ENCODE measurements at places on chromosomes 5 and 9.

- no peaks in the 10 kb centered on the region for H3K27me3 ChIP-seq
- no peaks in the 10 kb centered on the region for H3K4me1 ChIP-seq
- no peak overlapping the region for H3K4me3 ChIP-seq
These were observed 39.9 kb downstream of the STXBP1 start for GRCh38 chr9:127651697-127652610.

DNA sequence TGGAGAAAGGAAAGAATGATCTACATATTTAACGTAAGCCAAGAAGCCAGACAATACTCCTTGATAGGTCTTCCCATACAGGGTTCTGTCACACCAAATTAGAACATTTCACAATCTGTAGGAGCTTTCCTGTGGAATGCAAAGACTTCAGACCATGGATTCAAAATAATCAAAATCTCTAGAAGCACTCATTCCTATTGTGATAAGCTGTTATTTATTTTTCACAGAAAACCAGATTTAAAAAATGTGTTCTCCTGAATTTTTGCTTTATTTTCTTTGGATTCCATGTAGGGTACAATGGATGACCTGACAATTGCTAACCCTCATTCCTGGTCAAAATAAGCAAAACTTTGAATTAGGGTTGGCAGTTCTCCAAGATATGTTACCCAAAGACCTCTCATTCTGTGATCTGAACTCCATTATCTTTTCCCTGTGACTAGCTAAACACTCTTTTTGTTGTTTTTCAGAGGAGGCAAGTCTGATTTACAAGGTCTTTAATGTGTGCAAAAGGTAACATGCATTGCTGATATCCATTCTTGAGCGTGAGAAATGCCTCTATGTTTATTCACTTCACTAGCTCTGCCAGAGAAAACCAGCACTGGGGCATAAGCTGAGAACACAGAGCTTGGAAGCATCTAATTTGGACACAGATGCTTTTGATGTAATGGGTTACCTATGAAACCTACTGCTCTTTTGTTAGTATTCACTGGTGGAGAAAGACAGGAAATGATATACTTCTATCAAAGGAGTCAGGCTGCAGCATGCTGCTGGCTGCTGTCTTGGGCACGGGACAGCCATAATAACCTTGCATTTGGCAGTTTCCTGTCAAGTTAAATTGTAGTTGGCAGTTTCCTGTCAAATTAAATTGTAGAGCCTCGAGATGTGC, 31.4 kb downstream of the ACTBL2 start:
- no peaks in the 10 kb centered on the region for H3K27me3 ChIP-seq
- H3K36me3 ChIP-seq: no peaks in the 10 kb centered on the region
- peak overlapping the region; percentile 50 for H3K27ac ChIP-seq
- peaks cover 47% of the 10 kb centered on the region for H3K4me1 ChIP-seq
- no peak for DNase-seq

DNA sequence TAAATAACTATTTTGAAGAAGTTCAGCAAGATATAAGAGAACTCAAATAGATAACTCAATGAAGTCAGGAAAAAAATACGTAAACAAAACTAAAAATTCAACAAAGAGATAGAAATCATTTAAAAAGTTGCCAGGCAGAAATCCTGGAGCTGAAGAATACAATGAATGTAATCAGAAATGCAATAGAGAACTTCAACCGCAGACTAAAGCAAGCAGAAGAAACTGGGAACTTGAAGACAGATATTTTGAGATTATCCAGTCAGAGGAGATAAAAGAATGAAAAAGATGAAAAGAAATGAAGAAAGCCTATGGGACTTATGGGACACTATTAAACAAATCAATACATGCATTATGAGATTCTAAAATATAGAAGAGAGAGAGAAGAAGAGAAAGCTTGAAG, 129.1 kb upstream of the LPAR1 start:
- no peaks in the 10 kb centered on the region for H3K27me3 ChIP-seq
- DNase-seq: no peak
- H3K4me3 ChIP-seq: no peak overlapping the region
- H3K4me1 ChIP-seq: no peaks in the 10 kb centered on the region
- H3K36me3 ChIP-seq: no peaks in the 10 kb centered on the region

GRCh38 chr5:351084-351920, 29.8 kb downstream of the AHRR start:
- H3K27ac ChIP-seq: no peak overlapping the region
- H3K36me3 ChIP-seq: peaks cover 6% of the 10 kb centered on the region
- H3K4me3 ChIP-seq: no peak overlapping the region
- no peak for DNase-seq
- H3K27me3 ChIP-seq: peaks cover 11% of the 10 kb centered on the region
- H3K4me1 ChIP-seq: no peaks in the 10 kb centered on the region

GRCh38 chr9:137388589-137389427, 34.2 kb downstream of the EXD3 start:
- no peak for DNase-seq
- H3K27me3 ChIP-seq: no peaks in the 10 kb centered on the region
- peaks cover 4% of the 10 kb centered on the region for H3K36me3 ChIP-seq
- H3K27ac ChIP-seq: no peak overlapping the region
- H3K4me3 ChIP-seq: no peak overlapping the region

- no peak overlapping the region for H3K27ac ChIP-seq
- H3K4me1 ChIP-seq: peaks cover 8% of the 10 kb centered on the region
- H3K36me3 ChIP-seq: no peaks in the 10 kb centered on the region
- peaks cover under 1% of the 10 kb centered on the region for H3K27me3 ChIP-seq
- H3K4me3 ChIP-seq: no peak overlapping the region
- no peak for DNase-seq
These were observed 31.2 kb upstream of the EXOC3 start for GRCh38 chr5:411728-412127.

DNA sequence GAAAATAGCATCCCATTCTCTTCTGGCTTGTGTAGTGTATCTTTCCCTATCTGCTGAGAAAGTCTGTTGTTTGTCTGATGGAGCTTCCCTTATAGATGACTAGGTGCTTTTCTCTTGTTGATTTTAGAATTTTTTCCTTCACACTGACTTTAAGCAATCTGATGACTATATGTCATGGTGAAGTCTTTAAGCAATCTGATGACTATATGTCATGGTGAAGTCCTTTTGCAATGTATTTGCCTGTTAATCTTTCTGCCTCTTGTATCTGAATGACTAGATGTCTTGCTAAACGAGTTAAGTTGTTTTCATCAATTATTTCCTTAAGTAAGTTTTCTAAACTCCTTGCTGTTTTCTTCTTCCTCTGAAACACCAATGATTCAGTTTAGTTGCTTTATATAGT, 80.5 kb downstream of the RNF130 start:
- no peaks in the 10 kb centered on the region for H3K36me3 ChIP-seq
- no peaks in the 10 kb centered on the region for H3K4me1 ChIP-seq
- H3K27ac ChIP-seq: no peak overlapping the region
- no peak for DNase-seq
- no peak overlapping the region for H3K4me3 ChIP-seq

DNA sequence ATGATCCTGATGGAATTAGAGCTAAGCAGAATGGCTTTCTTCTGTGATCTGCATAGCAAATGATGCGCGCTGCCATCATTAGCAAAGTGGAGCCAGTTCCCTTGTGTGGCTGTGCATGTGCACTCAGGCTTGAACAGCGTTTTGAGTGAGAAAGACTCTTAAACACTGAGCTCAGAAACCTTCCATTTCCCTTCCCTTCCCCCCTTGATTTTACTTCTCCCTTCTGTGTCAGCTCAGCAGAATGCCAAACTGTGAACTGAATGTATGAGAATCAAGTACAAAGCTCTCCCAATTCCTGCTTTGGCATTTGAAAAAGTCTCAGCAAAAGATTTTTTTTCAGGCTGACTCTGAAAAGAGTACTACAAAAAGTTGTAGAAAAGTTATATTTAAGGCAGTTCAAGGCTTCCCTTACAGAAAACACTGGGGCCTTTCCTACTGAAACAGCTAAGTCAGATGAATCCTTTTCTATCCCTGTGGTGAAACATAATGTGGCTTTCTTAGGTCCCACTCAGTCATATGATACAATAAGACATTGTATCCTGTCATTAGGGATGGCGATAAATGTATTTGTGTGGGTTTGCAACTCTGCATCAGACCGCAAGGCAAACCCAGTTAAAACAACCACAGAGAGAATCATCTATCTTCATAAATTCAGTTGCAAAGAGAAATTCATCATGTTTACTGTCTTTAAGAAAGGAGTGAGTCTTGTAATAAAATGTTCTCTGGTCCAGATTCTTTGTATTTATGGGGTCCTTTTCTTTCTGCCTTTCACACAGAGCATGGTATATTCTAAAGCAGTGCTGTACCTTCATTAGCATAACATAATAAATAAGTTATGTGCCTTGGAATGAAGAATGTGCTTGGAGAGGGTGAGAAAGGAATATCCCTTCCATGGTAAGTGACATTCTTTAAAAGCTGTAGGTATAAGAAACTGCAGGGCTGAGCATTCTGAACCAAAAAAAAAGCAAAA, 222.6 kb downstream of the CAAP1 start:
- H3K4me3 ChIP-seq: no peak overlapping the region
- no peaks in the 10 kb centered on the region for H3K27me3 ChIP-seq
- no peak overlapping the region for H3K27ac ChIP-seq
- no peaks in the 10 kb centered on the region for H3K4me1 ChIP-seq
- no peak for DNase-seq
- no peaks in the 10 kb centered on the region for H3K36me3 ChIP-seq

DNA sequence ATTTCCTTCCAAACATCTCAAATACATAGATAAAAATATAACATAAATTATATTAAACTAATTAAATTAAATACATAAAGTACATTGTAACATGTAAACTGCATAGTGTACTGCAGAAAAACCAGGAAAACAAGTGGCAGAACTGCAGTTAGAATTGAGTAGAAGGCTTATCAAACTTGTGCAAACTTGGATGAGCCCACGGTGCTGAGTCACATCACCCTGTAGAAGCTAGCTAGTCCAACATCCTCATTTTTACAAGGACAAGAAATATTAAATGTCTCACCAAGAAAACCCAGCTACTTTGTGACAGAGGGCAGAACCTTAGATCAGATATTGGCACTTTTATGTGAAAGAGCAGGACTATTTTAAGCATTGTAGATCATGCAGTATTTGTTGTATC, 807.9 kb upstream of the NUDT12 start:
- H3K27me3 ChIP-seq: no peaks in the 10 kb centered on the region
- H3K4me3 ChIP-seq: no peak overlapping the region
- DNase-seq: no peak
- no peaks in the 10 kb centered on the region for H3K4me1 ChIP-seq

DNA sequence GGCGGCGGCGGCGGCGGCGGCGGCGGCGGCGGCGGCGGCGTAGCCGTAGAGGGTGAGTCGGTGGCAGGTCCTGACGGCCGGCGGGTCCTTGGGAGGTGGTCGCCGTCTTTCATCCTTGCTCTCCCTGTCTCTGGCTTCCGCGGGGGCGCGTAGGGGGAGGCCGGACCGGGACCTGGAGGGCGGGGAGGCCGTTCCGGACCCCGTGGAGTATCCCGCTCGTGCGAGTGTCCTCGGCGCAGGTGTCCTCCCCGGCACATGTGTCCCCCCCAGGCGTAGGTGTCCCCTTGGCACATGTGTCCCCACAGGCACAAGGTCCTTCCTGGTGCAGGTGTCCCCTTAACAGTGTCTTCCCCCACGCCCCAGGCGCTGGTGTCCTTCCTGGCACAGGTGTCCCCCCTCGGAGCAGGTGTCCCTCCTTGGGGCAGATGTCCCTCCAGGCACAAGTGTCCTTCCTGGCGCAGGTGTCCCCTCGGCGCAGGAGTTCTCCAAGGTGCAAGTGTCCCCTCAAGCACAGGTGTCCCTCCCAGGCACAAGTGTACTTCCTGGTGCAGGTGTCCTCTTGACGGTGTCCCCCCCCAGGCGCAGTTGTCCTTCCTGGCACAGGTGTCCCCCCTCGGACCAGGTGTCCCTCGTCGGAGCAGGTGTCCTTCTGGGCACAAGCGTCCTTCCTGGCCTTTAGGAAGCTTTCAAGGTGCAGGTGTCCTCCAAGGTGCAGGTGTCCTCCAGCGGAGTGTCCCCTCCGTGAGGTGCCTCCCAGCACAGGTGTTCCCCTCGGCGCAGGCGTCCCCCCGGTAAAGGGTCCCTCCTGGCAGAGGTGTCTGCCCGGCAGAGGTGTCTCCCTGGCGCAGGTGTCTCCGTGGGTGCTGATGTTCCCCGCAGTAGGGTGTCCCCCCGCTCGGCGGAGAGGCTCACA, 519 bp downstream of the EXOC3 start:
- peak; percentile 45 for DNase-seq
- peaks cover 25% of the 10 kb centered on the region for H3K4me1 ChIP-seq
- H3K4me3 ChIP-seq: peak overlapping the region; percentile 94
- H3K27ac ChIP-seq: peak overlapping the region; percentile 77
- no peaks in the 10 kb centered on the region for H3K27me3 ChIP-seq

- H3K27me3 ChIP-seq: peaks cover 36% of the 10 kb centered on the region
- no peaks in the 10 kb centered on the region for H3K4me1 ChIP-seq
- no peak overlapping the region for H3K4me3 ChIP-seq
- H3K27ac ChIP-seq: no peak overlapping the region
- H3K36me3 ChIP-seq: no peaks in the 10 kb centered on the region
These were observed 315.2 kb downstream of the PSAT1 start for GRCh38 chr9:78612091-78612490.

GRCh38 chr5:134430001-134430569, 18.4 kb upstream of the CDKN2AIPNL start:
- DNase-seq: no peak
- H3K27me3 ChIP-seq: no peaks in the 10 kb centered on the region
- no peak overlapping the region for H3K4me3 ChIP-seq
- no peak overlapping the region for H3K27ac ChIP-seq
- no peaks in the 10 kb centered on the region for H3K36me3 ChIP-seq

DNA sequence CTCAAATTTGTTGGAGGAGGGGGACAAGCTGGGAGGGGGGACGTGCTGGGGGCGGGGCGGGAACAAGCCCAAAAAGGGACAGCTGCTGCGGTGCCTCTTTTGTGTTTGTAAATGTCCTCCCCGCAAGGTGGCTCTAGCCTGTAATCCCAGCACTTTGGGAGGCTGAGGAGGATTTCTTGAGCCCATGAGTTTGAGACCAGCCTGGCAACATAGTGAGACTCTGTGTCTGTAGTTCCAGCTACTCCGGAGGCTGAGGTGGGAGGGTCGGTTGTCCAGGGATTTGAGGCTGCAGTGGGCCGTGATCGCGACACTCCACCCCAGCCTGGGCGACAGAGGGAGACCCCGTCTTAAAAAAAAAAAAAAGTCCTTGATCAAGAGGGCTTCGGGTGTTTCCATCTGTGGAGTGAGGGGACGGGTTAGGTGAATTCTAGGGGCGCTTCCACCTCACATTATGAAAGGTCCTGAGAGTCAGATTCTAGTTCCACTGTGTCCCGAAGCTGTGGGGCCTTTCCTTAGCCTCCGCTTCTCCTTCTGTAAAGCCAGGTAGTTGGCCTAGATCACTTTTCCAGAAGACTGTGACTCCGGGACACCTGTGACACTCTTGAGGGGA, 779 bp upstream of the CTNNA1 start:
- DNase-seq: peak; percentile 60
- H3K36me3 ChIP-seq: peaks cover 58% of the 10 kb centered on the region
- H3K4me3 ChIP-seq: peak overlapping the region; percentile 89
- peak overlapping the region; percentile 90 for H3K27ac ChIP-seq

- no peak overlapping the region for H3K4me3 ChIP-seq
- peaks cover 27% of the 10 kb centered on the region for H3K4me1 ChIP-seq
- no peaks in the 10 kb centered on the region for H3K36me3 ChIP-seq
- no peaks in the 10 kb centered on the region for H3K27me3 ChIP-seq
These were observed 252.1 kb upstream of the ZNF608 start for GRCh38 chr5:124998520-124998919.

GRCh38 chr9:81266086-81266485, 423.3 kb downstream of the TLE1 start:
- H3K27me3 ChIP-seq: no peaks in the 10 kb centered on the region
- H3K4me3 ChIP-seq: no peak overlapping the region
- DNase-seq: no peak
- no peak overlapping the region for H3K27ac ChIP-seq
- no peaks in the 10 kb centered on the region for H3K36me3 ChIP-seq
